Stimulated activated CD4-positive, alpha-beta T cell treated with anti-CD3 and anti-CD28 coated beads, Interleukin-1b, Interleukin-23, amount 100 ng/mL, for 1 hour (primary cell): ENCODE measurements at places on chromosomes 13 and 19.

DNA sequence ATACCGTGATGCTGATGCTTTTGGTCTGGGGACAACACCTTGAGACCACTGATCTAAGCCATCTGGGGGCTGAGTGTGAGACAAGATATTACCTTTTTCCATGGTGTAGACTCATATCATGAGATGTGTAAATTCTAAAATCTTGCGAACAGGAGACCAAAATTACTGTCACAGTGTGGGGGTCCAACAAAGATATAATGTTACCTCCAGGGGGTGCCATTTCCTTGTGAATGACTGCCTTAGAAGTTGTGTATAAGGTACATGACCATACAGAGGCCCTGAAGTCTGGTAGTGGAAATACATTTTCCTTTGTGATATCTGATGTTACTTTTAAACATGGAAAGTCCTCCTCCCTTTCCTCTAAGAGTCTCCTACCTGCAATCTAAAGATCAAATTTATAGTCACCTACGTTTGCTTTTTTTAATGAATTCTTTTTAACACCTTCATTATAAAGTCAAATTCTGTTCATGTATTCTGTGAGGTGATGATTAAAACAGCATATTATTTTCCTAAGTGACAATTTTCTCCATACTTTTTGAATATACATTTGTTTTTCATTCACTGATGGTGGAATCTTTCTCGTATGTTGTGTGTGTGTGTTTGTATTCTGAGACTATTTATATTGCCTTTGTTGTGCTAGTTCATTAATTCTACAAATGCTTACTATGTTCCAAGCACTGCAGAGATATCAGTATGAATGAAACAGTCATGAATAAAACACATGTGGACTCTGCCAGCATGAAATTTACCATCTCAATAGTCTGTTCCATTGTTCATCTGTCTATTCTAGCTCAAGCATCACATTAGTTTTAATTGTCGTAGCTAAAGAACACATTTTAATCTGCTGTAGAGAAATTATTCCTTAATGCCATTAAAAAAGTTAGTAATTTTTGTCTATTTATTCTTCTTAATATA is 113.7 kb downstream of the RFC3 start:
- no peak for DNase-seq

DNA sequence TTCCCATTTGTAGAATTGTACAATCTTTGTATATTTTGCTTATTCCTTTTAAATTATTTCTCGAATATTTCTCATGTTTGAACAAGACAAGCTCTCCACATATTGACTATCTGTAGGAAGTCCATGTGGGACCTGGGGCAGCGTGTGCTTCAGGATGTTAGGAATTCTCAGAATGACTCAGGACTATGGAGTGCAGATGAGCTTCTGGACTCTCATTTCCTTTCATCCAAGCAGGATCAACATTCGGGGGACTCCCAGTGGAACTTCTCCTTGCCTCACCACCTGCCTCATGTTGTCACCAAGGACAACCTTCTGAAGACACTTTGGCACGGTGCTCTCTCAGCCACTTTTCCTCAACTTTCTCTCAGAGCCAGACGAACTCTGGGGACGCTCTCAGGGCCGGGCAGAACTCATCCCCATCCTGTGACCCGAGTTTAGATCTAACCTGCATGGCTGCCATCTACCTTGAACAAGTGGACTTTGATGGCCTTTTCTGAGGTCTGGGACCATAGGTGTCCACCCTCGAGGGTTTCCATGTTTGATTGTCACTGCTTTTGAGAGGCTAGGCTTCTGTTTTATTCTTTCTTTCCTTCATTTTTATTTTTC is 441.7 kb downstream of the IRS2 start:
- DNase-seq: no peak

- no peak for DNase-seq
Observed at GRCh38 chr13:30037766-30038165, 187.3 kb upstream of the UBL3 start.

DNA sequence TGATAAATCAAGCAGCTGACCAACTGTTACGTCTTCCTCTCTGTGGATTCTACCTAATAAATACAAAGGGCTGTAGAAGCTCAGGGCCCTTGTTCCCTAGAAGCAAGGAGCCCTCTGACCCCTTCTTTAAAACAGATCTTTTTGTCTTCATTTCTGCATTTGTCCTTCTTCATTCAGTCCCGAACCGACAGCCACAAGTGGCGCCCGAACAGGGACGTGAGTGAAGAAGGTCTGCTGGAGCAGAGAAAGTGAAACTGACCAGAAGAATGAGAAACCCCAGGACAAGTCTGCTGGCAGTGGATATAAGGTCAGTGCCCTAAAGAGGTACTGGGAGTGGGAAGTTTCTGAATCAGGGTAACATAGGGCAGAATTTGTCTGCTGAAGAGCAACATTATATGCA is 13.1 kb downstream of the ZNF773 start:
- DNase-seq: no peak

GRCh38 chr19:4970558-4971423 is 1.9 kb downstream of the KDM4B start:
- no peak for DNase-seq
